ENCODE measurements at places on chromosomes 11 and 22.
A peak's percentile ranks its signal among the peaks of the same experiment; 100 is the strongest.

- no peak for DNase-seq
Observed at GRCh38 chr11:114821621-114822412, 143.5 kb downstream of the NXPE2 start.

DNA sequence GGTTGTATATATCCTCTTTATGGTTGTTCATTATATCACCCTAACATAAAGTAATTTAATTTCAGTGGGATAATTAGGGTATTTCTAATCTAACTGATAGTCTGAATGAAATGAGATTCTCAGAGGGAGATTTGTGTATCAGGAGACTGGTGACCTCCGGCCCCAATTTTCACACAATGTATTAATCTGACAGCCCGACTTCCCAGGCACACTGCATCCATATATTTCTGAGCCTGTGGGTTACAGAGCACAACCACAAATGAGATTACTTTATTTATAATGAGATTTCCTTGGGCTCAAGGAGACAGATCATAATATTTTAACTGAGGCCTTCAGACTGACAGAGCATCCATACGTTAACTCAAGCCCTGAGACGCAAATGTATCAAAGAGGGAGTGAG is 125.9 kb downstream of the RCN1 start:
- no peak for DNase-seq

DNA sequence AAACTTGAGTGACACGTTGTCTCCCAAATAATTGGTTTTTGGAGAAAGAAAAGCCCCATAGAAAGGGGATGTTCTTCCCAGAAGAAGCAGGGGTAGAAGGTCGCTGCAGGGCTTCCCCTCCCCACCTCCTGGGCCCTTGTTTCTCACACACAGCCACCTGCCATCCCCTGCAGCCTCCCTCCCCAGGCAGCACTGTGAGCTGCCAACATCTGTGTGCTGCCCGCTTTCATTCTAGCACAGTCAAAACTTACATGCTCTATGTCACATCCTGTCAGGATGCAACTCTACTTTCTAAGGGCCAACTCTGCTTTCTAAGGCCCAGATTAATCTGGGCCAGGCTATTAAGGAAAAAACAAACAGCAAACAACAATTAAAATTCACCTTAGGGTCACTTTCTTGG is 309.4 kb upstream of the ZC3H12C start:
- no peak for DNase-seq

DNA sequence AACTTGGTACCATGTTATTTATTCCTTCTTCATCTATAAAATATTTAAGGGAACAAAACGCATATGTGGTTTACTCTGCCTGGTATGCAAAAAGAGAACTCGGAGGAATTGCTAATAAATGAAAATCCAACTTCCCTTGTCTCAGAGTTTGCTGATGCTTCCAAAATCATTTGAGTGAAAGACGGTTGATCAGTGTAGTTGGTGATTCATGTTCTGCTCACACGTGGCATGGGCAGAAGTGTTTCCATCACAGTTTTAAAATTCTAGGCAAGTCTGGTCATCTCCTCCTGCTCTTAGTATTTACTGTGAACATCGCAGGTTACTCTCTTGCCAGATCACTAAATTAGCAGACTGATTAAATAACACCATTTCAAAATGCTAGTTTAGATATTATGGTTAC is 11.9 kb upstream of the PARVB start:
- DNase-seq, result no peak

GRCh38 chr11:125588505-125588904 is 4.1 kb upstream of the STT3A start:
- DNase-seq, result no peak

DNA sequence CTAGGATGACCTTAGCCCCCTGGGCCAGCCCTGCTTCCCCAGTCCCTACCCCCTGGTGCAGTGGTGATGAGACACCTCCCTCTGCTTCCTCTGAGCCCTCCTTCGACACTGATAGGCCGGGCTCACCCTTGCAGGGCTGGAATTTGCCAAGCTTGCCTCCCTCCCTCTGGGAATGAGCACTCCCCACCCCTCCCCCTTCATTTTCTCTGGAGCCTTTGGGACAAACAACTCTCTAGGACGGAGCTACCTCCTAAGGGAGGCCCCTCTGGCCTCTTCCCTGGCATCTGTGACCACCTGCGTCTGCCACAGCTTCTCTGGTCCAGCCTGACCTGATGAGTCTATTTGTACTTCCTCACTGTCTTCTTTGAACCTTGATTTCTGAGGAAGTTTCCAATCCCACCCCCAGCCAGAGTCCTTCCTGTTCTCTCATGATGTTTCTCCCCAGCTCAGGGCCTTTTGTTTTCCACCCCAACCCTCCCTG is 53.3 kb upstream of the ADA2 start:
- DNase-seq, result no peak

- no peak for DNase-seq
Observed at GRCh38 chr22:42925598-42925997, 68.5 kb upstream of the ARFGAP3 start.

DNA sequence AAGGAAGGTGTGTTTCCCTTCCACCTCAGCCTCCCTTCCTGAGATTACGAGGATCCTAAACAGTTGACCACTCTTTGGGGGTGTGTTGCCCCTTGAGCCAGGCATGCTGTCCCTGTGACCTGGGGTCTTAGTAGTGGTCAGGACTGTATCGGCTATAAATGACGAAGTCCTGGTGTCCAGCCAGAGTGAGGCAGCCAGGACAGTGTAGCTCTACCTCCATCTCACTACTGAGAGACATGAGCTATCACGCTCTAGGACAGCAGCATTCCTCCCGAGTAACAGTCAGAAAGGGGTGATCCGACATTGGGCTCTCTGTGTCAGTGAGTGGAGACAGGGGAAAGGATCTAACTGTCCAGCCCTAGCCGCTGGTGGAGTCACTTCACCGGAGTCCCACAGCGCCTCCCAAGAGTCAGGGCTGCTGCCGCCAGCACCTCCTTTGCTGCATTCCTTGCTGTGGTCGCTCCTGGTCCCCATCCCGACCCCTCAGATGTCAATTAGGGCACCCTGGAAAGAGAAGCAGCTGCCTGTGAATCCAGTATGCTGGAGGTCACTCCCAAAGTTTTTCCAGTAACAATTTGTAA is 3.3 kb upstream of the B3GNT6 start:
- DNase-seq, result no peak

GRCh38 chr11:88297421-88297820 is 40.1 kb downstream of the CTSC start:
- no peak for DNase-seq

DNA sequence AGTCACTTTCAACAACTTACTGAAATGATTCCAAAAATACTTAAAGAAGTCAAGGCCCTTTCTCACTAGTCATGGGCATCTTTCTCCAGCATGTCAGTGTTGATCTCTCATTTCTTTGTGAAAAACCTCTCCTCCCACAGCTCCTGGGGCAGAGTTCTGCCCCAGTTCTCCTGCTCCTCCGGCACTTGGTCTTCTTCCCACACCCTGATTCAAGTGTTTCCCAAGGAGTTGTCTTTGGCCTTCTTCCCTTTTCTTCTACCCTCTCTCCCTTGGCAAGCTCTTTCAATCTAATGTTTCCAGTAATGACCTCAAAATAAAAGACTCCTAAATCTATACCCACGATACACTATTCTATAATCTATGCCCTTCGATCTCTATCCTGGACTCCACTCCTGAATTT is 42.1 kb upstream of the CCDC34 start:
- DNase-seq, result no peak

- no peak for DNase-seq
Observed at GRCh38 chr11:21783954-21784353, 408.9 kb upstream of the ANO5 start.

DNA sequence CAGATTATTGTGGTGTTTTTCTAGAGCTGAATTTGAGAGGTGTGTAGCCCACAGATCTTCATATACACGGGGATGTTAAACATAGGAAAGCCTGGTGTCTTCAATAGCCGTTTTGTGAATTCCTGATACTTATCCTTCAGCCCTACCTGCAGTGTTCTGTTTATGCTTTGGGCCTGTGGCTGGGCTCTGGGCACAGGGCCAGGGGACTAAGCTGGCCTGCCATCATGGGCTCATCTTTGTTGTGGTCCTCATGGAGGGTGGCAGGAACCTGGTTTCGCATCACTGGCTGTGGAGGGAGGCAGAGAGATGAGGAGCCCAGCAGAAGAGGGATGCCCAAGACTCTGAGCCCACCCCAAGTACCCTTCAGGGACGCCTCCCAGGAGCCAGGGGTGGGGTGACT is 112.4 kb downstream of the CACNA1I start:
- no peak for DNase-seq

DNA sequence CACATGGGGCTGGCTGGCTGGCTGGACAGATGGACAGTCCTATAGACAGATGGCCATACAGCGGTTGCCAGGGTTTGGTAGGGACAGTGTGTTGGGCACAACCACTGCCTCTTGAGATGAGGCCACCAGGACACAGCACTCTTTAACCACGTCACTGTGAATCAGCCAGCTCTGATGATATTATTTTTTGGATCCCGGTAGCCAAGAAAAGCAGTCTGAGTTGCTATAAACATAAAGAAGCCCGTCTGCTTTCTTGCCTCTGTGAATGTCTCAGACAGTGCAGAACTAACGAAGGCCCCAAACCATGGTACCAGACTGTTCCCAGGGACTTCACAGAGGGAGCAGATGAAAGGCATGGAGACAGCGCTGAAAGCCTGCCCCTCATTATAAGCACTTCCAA is 115.9 kb upstream of the CSNK2A3 start:
- no peak for DNase-seq

- DNase-seq, result peak; percentile 78
Observed at GRCh38 chr11:1701091-1701807, 4.3 kb downstream of the KRTAP5-6 start.

DNA sequence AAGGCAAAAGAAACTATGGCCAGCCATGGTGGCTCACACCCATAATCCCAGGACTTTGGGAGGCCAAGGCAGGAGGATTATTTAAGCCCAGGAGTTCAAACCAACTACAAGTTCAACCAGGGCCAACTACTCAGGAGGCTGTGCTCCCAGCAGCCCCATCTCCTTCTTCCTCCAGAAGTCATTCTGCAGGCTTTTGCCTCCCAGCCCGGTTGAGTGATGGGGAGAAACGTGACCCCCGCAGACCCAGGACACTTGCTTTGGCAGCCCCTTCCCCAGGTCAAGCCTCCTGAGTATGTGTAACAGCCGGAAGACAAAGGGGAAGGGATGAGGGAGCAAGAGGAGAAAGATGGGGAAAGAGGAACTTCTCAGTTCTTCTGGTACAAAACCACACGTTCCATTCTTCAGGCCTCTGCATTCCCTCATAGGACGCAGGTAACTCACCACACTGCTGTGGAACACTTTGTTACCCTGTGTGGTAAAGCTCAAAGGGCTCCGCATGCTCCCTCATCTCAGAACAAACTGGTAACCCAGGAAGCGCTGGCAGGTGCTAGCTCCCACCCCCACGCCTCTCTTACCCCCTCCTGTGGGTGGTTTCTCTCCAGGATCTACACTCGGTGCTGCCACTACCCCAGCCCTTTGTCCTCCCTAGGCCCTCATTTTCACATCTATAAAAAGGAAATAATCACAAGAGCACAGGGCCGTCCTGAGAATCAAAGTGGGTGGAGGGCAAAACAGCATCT is 4.0 kb downstream of the SULT4A1 start:
- peak; percentile 69 for DNase-seq

- DNase-seq, result no peak
Observed at GRCh38 chr11:705646-706438, at the start of gene EPS8L2. Gene EPS8L2 (plus strand): TSS chr11:706231. CDS start chr11:709408, 3,177 bp downstream.

- DNase-seq, result no peak
Observed at GRCh38 chr11:2736577-2737225, 36.9 kb upstream of the KCNQ1OT1 start.

DNA sequence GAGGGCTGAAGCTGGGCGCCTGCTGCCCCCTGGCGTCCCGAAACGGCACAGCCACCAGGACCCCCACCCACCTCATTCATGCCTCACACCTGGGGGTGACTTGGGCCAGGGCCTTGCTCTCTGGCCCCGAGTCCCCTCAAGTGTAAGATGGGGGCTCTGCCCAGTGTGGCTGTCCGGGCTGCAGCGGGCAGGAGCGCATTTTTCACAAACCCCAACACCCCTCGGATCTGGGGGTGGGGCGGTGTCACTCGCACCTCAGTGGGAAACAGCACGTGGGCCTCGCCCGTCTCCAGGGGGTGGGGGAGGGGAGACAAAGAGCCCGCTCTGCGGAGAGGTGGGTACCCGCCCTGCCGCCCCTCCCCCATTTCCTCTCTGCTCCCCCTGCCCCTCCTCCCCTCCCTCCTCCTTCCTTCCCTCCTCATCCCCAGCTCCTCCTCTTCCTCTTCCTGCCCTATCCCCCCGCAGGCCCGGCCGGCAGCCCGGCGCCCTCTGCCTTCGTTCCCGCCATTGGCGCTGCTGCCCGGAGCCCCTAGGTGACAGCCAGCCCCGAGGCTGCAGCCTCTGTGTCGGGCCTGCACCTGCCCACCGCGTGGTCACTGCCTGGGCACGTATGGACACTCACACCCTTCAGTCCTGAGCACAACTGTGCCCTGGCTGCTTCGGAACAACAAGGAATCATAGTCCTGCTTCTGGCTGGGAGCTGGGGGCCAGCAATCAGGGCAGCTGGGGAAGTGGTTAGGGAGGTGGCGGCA is 6.8 kb upstream of the CDKN1C start:
- no peak for DNase-seq

GRCh38 chr11:114192841-114193389 is 103.3 kb upstream of the NNMT start:
- no peak for DNase-seq

DNA sequence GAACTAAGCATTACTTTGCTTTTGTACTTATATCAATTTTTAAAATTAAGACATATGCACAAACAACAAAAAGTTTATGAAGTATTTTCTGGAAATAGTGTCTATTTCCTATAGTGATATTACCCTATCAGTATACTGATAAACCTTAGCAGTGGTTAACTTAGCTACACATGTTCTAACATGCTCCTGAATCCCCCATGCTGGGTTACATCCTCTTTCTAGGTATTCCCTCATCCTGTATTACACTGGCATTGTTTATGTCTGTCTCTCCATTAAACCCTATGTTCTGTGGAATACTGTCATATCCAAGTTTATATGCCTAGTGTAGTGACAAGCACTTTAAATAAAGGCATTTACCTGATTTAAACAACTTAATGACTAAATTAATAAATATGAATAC is 1.8 kb upstream of the FAR1 start:
- DNase-seq, result no peak

- no peak for DNase-seq
Observed at GRCh38 chr22:32473388-32473952, 1.1 kb upstream of the FBXO7 start.

GRCh38 chr11:64598797-64599697 is 8.0 kb downstream of the SLC22A12 start:
- DNase-seq, result no peak

DNA sequence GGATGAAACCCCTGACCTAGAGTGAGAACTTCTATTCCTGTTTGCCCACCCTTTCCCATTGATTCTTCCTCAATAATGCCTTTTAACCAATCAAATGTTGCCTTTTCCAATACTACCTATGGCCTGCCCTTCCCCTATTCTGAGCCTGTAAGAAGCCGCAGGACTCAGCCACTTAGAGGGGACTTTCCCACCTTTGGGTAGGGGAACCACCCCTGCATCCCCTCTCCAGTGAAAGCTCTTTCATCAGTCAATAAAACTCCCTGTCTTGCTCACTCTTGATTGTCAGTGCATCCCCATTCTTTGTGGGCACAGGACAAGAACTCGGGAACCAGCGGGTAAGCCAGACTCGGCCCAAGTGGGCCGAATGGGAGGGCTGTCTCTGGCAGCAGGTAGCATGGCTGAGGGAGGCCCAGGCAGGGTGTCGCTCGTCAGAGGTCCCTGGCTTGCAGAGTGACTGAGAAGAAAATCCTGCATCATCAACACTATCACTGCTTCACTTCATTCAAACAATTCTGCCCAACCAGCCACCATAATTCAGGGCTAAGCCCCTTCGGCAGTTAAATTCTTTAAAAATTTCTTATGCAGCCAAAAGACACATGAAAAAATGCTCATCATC is 30.4 kb downstream of the LDHAL6A start:
- no peak for DNase-seq

Measured in lower leg skin (tissue), 4 donors.